ENCODE measurements at places on chromosomes 3 and 15.

DNA sequence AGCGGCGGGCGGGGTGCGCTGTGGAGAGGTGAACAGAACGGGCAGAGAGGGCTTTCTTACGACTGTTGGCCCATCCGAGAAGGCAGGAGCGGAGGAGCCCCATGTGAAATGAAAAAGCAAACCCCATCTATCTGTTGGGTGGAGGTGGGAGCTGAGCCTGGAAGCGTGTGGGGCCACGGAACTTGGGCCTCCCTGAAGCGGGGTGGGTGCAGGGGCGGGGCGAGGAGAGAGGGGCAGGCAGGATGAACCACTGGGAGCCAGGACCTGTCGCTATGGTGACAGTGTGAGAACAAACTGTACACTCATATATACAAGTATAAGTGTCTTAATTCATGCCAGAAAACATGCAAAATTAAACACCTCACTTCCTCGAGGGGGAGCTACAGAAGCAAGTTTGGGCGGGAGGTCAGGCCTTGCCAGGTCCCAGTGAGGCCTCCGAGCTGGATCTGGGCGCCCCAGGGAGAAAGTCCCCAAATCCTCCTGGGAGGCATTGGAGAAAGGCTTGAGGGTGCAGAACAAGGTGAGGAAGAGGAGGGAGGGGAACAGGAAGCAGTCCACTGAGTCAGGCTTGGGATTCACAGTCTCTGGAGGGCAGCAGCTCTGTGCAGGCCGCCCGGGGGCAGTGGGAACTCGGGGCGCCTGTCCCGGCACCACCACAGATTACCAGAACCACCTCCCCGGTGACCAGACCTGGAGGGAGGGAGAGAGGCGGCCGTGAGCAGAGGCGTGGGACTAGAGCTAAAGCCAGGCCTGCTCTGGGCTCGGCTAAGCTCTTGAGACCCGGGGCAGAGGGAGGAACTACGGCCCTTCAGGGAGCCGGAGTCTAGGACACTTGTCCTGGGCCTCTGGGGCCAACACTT, 34.8 kb downstream of the RBPMS2 start:
- no peak for DNase-seq

DNA sequence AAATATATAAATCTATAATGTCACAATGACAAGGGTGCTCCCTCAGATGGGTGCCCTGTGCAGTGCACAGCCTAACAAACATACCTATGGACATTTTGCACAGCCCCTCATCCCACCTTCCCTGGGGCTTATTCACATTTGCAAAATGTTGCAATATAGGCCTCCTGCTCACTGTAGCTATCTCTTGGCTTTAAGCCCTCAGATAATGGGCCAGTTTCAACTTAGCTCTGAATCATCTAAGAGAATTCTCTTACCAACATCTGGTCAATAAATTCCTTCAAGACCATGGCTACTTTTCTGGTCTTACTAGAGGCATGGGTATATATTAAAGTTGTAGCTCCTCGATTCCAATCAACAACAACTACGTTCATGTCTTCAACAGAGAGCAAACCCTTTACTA, 17.9 kb downstream of the LIPH start:
- no peak for DNase-seq

GRCh38 chr3:172106989-172107388, 67.6 kb downstream of the FNDC3B start:
- peak; percentile 81 for DNase-seq

DNA sequence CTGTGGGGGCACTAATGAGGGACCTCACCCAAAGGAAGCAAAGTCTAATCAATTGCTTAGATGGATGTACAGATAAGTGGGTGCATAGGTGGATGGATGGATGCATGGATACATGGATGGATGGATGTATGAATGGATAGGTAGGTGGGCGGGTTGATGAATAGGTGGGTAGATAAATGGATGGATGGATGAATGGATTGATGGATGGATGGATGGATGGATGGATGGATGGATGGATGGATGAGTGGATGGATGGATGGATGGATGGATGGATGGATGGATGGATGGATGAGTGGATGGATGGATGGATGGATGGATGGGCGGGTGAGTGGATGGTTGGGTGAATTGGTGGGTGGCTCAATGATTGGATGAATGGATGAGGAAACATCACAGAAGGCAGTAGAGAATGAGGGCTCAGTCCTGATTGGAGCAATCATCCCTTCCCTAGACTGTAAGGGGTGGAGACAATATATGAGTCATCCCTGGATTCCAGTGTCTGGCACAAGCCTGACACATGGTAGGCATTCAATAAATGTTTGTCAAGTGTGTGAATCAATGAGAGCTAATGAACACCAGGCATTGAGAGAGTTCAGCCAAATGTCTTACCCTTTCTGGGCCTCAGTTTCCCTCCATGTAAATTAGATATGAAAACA, 40.4 kb upstream of the PXYLP1 start:
- no peak for DNase-seq

- no peak for DNase-seq
Observed at GRCh38 chr15:85008474-85009260, 27.0 kb downstream of the PDE8A start.

DNA sequence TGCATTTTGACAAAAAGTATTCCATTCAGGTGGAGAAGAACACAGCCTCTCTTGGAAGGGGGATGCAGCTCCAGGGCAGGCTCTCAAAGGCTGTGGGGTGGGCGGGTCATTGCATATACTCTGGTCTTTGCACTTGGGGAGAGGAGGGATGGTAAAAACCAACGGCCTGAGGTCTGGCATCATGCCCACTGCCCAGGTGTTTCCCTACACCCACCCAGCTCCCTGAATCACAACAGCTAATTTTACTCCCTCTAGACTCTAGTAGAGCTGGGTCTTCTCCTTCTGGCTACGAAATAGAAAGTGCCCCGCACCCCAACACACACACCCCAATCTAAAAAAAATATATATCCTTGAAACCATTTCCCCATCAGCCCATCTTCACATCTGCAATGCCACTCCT, 1.0 kb downstream of the MYLK start:
- no peak for DNase-seq

DNA sequence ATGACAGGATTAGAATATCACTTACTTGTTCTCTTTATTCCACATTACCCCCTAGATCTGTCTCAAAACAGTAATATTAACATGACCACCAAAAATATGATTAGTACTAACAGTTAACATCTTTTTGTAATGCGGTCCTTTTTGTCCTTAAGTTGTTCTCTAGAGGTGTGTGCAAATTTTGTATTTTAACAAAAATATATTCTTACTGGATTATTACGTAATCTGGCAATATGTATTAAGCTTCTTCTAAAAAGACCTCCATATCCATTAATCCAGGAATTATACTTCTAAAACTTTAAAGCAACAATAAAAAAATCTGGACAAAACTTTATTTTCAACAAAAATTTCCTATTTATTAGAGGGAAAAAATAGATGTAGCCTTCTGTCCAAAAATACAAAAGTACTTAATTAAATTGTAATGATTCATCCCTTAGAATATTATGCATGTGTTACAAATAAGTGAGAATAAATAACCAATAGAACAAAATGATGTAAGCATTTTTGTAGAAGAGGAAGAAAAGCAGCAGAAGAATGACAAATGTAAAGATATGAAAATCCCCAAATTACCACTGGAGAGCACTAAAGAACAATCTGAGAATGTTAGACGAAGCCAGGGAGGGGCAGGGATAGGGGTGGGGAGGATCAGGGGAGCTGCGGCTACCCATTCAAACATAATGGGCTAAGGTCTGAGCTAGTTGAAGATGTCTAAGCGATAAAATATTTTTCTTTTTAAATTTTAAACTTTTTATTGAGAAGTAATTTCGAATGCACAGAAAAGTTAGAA, 945.6 kb downstream of the MCTP2 start:
- DNase-seq, result no peak

DNA sequence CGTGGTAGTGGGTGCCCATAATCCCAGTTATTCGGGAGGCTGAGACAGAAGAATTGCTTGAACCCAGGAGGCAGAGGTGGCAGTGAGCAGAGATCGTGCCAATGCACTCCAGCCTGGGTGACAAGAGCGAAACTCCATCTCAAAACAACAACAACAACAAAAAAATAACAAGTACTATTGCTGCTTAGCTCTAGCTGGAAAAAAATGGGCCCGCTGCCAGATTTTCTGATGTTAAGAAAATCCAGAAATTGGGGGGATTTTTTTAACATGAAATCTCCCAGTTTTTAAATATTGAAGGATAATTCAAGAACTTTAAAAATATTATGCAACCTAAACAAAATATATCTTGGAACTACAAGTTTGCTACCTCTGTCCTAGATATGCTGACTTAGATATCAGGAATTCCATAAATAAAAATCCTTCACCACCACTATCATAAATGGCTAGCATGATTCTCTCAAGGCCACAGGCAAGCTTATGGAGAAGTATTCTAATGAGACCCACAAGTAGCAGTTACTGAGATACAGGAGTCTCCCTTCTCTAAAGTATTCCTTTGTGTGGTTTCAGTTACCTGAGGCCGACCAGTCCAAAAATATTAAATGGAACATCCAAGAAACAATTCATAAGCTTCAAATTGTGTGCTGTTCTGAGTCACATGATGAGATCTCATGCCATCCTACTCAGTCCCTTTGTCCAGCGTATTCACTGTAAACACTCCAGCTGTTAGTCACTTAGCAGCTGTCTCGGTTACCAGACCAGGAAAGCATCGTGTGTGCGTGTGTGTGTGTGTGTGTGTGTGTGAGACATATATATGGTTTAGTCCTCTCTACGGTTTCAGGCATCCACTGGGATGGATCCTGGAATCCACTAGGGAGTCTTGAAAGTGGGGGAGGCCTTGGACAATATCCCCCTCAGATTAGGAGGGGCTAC, 277.2 kb downstream of the TBL1XR1 start:
- no peak for DNase-seq

- no peak for DNase-seq
Observed at GRCh38 chr3:71565976-71566375, 17.6 kb downstream of the FOXP1 start.

GRCh38 chr3:33456756-33457155, 16.6 kb upstream of the UBP1 start:
- DNase-seq, result no peak

Measured in GM12864 (cell line).